ENCODE measurements at places on chromosomes 13 and 19.

- no peak for DNase-seq
These were observed 37.2 kb downstream of the SLITRK1 start for GRCh38 chr13:83845106-83845505.

DNA sequence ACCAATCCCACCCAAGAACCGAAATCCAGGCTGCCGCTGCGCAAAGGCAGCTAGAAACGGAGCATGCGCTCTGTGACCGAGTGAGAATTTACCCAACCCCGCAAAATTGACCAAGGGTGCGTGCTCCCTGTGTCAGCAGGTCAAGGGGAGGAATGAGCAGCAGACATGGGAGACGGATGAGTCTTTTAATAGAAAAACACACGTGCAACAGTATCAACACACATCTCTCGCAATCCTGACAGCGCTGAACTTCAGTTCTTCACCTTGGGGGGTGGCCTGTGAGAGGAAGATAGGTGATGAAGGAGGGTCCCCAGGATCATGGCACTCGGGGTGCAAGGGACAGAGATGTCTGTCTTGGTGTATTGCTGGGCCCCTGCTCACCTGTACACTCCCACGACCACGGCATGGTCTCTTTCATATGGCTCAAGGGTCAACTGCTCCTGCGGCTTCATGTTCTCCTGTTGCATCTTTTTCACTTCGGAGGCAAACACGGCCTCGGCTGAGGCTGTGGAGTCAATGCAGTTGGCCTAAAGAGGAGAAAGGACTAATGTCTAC, 402 bp upstream of the DYRK1B start:
- no peak for DNase-seq

DNA sequence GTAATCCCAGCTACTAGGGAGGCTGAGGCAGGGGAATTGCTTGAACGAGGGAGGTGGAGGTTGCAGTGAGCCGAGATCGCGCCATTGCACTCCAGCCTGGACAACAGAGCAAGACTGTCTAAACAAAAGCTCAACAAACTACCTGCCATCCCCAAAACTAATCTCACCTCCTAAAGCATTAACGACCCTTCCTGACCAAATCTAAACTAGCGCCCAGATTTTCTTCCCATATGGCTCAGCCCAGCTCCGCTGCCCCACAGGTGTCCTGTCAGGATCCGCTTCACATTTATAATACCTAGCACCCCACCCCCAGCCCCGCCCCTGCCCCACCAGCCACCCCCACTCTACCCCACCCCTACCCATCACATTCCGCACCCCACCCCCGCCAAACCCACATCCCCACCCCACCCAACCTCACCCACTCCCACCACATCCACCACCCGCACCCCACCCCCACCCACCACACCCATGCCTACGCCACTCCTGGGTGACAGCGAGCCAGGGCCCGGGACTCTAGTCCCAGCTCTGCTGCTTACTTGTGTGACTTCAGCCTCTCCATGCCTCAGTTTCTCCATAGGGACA, 599 bp downstream of the C19orf12 start:
- no peak for DNase-seq

GRCh38 chr13:45353895-45354294, 12.9 kb upstream of the TPT1 start:
- DNase-seq: no peak

GRCh38 chr19:15317392-15318071, 14.8 kb downstream of the BRD4 start:
- no peak for DNase-seq

GRCh38 chr13:66673401-66673800, 556.7 kb downstream of the PCDH9 start:
- no peak for DNase-seq

DNA sequence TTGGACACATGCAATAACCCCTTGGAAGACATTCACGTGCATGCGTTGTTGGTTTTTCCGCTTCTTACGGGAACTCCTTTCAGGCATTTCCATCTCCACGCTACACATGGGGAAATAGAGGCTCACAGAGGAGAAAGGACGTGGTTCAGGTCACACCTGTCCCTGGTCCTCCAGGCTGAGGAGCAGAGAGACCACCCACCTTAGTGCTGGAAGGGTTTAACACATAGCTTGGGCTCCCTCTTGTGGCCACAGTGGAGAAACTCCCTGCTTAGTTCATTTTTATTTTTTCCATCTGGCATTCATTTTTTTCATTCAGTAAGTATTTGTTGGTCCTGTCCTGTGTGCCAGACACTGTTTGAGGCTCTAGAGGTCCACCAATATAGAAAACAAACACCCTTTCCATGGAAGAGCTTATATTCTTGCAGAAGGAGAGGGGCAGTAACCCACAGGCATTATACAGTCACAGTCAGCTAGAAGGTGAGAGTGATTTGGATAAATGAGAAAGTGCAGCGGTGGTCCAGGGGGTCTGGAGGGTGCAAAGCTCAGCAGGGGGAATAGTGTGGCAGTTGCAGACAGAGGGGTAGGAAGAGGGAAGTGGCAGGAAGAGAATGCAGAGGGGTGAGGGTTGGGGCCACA, 24.2 kb upstream of the TTYH1 start:
- no peak for DNase-seq

DNA sequence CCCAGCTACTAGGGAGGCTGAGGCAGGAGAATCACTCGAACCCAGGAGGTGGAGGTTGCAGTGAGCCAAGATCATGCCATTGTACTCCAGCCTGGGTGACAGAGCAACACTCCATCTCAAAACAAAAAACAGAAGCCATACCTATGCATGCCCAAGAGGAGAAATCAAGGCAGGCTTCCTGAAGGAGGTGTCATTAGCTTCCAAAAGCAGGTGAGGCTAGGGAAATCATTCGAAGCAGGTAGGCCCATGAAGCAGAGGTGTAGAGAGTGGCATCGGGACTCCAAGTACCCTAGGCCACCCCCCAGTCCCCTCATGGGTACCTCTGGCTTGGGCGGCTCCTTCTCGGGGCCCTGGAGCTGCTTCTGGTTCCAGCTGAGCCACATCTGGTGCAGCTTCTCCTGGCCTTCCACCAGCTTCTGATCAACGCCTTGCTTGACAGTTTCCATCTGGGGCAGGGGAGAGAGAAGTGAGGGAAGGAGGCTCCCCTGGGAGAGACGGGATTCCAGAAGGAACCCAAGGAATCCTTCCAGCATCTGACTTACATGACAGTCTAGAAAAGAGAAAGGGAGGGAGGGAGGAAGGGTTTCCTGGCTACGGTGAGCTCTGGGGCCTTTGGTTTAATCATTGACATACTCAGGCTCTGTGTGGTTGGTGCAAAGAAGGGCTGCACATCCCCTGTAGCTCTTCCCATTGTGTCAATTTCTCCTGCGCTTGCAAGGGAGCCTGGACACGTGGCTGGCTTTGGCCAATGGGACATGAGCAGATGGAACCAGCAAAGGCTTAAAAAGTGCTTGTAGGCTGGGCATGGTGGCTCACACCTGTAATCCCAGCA, 13.1 kb upstream of the TICAM1 start:
- no peak for DNase-seq

DNA sequence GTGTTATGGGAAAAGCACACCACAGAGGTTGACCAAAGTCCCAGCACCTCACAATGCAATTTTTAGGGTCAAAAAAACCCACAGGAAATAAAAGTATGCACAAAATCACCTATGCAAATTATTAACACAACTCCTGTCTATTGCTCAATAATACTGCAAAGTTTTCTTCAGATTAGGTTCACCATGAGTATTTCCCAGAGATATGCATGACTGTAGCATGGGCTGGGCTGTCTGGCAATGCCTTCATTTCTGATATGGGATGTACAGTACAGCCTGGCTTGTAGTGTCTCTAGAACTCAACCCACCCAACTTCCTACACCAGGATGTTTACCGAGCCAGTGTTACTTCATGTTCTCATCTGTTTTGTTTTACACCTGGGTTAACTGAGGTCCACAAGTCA, 698.7 kb upstream of the ARGLU1 start:
- no peak for DNase-seq

Data from mucosa of descending colon (tissue), 3 donors.